Stimulated activated CD8-positive, alpha-beta memory T cell treated with anti-CD3 and anti-CD28 coated beads, Interleukin-4, amount 100 ng/mL, for 1 hour (primary cell): ENCODE measurements at places on chromosomes 7 and 10.

DNA sequence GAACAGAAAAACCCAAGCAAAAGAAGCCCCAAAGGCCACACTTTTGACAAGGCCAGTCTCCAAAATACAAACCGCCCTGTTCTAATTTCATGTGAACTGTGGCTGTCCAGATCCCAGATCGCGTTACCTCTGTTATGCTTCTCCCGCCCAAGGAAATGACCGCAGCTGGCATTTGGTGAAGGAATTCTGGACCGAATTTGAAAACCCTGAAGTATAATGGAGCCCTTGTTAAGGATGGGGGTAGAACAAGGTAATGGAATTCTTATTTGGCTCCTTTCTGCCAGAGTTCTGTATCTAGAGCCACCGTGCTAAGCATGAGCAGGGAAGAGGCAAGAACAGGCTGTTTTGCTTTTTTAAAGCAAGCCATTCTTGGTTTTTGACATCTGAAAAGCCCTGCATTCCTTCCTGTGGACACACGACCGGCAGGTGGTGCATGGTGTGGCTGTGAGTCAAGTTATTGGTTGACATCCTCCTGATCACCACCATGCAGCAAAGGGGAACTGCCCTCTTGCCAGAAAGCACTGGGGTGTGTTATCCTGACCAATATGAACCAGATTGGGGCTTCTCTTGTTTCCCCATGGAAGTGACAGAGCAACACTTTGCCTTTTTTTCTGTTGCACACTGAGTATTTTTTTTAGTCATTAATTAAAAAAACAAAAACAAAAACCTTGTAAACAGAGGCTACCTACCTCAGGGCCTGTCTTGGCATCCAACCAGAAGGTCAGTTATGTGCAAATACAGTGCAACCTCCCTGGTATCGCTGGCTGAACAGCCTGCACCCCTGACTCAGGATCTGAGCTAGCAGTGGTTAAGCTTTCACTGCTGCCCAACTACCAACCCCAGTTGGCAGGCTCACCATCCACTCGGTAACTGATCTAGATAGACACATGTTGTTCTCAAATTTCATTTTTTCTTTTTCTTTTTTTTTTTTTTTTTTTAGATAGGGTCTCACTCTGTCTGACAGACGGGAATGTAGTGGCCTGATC, 14.2 kb downstream of the UCMA start:
- DNase-seq, result no peak

DNA sequence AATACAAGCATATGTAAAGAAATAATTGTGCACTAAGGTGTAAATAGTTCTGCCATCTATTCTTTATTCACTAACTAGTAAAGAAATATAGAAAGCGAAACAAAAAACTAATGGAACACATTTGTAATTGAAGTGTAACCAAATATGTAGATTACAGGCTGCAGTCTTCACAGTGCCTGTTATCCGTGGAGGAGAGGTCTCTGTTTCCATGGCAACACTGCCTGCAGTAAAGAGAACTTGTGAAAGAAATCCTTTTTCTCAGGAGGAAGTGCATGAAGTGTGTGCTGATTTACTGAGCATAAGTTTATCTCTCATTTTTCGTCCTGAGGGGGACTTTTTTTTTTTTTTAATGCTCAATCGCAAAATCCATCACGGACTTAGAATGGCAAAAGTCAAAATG, 102.5 kb downstream of the APBB1IP start:
- no peak for DNase-seq

- DNase-seq, result no peak
Observed at GRCh38 chr7:129843365-129843898, 109.3 kb downstream of the UBE2H start.

DNA sequence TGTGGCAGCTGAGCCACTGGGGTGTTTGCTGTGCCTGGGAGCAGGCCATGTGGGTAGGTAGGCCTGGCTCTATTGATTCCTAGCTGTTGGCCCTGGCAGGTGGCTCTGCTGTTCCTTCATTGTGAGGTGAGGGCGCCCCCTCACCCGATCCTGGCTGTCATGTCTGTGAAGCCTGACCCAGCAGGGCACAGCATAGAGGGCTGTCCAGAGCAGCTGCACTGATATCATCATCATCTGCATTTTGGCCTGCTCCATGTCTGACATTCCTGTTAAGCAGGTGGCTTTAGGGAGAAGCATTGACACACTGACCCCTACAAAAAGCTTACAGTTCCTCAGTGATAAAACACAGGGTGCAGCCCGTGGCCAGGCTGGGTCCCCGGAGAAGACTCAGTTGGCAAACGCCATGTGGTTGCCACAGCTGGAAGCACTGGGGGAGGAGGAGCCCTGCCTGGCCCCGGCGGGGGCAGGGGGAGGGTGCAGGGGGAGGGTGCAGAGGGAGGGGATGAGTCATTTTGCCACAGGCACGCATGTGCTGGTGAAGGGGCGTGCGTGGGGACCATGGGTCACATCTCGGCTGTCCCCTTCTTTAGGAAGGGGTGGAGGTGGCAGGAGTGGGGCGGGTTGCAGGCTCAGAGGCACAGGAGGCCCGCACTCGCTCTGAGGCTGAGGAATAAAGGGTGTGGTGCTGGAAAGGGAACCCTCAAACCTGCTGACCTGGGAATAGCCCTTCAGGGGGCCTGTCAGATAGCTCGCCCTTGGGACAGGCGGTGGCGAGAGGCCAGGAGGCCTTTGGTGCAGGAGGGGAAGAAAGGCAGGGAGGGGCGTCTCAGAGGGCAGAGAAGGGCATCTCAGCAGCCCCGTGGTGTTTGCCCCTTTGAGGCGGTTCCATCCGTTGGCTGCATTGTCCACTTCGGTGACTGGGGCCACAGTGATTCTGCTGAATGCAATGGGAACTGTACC, 31.6 kb downstream of the IKZF1 start:
- DNase-seq, result no peak

- no peak for DNase-seq
Observed at GRCh38 chr7:38565289-38565688, 65.9 kb downstream of the AMPH start.

- DNase-seq, result no peak
Observed at GRCh38 chr10:32160864-32161263, 104.6 kb upstream of the KIF5B start.

- DNase-seq, result no peak
Observed at GRCh38 chr10:87547734-87548311, 43.1 kb downstream of the MINPP1 start.

DNA sequence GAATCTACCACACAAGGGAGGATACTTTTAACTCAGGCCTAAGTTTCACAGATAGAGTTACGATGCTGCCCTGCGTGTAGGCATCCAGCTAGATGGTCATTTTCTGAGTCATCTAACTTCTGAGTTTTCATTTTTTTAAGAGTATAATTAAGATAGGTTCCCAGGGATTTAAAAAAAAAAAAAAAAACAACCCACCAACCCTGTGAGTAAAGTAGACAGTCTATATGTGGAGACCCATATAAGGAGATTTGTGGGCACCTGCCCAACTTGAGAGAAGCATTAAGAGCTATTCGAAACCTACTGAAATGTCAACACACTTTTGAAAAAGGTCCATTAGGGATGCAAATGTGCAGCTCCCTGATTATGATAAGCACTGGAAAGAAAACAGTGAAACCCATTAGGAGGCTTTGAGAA, 257.3 kb downstream of the TRIL start:
- DNase-seq, result no peak

DNA sequence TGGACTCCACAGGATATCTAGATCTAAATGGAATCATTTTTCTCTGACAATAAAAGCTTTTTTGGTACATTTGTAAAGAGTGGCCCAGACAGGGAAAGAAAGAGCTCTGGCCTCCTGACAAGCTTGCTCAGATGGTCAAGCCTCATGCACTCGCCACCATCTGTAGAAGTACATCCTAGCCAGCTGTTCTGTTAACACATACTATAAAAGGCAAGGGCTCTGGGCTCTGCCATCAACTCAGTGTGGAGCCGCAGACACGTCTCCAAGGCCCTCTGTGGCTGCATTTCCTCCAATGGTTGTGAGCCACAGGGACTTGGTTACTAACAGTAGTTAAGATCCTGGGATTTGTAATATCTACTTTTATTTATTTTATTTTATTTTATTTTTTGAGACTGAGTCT, 70.8 kb upstream of the KDM7A start:
- no peak for DNase-seq

GRCh38 chr7:137625197-137625596, 221.6 kb downstream of the DGKI start:
- DNase-seq, result no peak

- no peak for DNase-seq
Observed at GRCh38 chr7:54546081-54546985, 4.2 kb downstream of the VSTM2A start.

- no peak for DNase-seq
Observed at GRCh38 chr7:105831824-105832535, 44.4 kb downstream of the ATXN7L1 start.

- DNase-seq, result no peak
Observed at GRCh38 chr10:125721035-125721434, 1.5 kb downstream of the EDRF1 start.

DNA sequence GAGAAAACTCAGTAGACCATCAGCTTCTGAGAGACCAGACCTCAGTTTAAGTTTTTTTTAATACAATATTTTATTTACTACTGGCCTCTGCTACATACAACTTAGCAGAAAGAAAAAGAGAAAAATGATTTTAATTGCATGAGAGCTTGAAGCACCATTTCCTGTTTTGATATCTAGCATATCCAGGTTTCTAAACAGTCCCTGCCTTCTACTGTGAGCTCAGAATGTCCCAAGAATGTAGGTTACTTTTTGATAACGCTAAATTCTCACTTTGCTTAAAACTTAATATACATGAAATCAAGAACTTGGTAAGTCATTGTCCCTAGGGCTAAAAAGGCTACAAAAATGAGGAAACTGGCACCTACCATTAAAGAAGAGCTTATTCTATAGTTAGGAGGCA, 7.0 kb downstream of the TMEM243 start:
- no peak for DNase-seq

DNA sequence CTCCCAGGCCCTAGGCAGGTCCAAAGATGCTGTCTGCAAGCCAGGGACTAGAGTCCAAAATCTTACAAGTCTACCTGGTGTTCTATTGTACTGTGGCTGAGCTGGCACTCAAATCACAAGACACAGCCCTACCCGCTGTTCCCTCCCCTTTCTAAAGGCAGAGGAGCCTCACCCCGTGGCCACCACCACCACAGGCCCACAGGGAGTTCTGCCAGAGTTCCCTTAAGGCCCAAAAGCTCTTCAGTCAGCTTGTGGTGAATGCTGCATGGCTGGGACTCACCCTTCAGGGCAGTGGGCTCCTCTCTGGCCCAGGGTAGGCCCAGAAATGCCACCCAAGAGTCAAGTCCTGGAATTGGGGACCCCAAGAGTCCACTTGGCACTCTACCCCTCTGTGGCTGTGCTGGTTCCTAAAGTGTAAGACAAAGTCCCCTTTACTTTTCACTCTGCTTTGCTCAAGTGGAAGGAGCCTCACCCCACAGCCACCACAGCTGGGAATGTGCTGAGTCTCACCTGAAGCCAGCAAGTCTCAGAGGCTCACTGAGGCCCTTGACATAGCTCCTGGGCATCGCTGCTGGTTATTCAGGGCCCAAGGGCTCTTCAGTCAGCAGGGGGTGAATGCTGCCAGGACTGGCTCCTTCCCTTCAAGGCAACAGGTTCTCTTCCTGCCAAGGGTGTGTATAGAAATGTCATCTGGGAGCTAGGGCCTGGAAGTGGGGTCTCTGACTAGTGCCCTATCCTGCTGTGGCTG, 48.8 kb upstream of the PSAP start:
- no peak for DNase-seq

- DNase-seq, result no peak
Observed at GRCh38 chr10:117005527-117006055, 604 bp upstream of the SHTN1 start.

DNA sequence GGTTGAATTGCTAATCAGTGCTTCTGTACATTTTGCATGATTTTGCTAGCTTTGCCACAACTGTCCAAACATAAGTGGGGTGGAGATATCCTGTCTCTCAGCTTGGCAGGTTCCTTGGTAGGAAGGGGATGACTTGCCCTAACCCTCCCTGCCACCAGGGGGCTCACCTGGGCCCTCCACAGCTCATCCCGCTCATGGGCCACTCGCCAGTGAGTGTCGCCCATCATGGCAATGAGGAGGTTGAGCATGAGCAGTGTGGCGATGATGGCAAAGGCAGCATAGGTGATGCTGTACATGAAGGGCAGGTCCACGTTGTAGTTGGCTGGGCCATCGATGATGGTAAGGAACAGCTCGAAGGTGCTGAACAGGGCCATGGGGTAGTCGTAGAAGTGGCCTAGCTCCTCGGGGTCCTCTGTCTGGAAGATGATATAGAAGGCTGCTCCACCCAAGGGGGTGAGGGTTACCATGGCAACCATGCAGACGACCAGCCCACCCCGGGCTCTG, 12.2 kb downstream of the TRPV6 start:
- no peak for DNase-seq

- DNase-seq, result no peak
Observed at GRCh38 chr7:106916679-106917078, 51.6 kb downstream of the PIK3CG start.

DNA sequence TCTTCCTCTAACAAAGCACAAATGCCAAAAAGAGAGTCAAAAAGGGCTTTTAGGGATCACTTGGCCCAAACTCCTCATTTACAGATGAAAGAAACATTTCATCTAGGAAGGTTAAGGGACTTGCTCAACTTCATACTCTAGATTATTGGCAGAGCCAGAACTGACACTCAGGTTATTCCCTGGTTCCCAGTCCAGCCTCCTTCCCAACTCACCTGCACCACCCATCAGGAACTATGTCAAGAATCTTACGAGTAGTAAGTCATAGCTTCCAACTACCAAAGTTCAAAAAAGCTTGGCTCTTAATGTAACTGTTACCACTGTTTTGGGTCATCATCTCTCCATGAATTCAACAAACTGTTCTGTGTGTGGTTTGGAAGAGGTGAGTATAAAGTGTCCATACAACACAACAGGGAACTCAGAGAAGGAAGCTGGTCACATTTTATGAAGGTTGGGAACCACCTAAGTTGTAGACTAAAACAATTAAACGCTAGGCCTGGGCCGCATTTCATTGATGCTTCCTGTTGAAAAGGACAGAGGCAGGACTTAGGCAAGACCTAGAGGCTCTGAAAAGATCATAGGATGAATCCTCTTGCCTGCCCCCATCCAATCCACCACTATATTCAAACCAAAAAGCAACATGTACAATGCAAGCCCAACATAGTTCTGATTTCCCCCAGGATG, 9.1 kb downstream of the PIK3AP1 start:
- DNase-seq, result no peak

- no peak for DNase-seq
Observed at GRCh38 chr10:7515439-7515838, 104.6 kb upstream of the SFMBT2 start.
